ENCODE measurements at places on chromosomes 2 and 18.

GRCh38 chr2:230828272-230828961 is 36.3 kb upstream of the ITM2C start:
- no peak for DNase-seq

GRCh38 chr2:49490710-49491109 is 336.4 kb upstream of the FSHR start:
- no peak for DNase-seq

- DNase-seq: no peak
Observed at GRCh38 chr2:172623249-172623965, 67.5 kb downstream of the PDK1 start.

DNA sequence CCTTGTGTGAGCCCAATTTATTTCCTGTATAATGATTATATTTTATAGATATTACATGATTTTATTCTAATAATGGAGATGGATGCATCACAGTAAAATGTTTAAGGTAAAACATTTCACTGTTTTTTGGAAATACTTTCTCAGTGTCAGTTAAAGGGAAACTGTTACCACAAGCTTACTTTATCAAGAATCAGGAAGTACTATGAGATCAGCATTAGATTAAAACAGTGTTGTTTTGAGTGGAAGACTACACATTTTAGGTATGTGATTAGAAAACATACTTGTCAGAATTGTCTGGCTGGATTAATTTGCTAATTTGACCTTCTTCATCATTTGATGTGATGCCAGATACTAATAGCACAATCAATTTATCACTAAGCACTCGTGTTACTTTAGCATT is at the start of gene HRH4:
Gene HRH4 (plus strand): TSS at position 250 of the 400 bp plus-strand sequence. CDS start 92 bp downstream, at position 342.
- DNase-seq: no peak

DNA sequence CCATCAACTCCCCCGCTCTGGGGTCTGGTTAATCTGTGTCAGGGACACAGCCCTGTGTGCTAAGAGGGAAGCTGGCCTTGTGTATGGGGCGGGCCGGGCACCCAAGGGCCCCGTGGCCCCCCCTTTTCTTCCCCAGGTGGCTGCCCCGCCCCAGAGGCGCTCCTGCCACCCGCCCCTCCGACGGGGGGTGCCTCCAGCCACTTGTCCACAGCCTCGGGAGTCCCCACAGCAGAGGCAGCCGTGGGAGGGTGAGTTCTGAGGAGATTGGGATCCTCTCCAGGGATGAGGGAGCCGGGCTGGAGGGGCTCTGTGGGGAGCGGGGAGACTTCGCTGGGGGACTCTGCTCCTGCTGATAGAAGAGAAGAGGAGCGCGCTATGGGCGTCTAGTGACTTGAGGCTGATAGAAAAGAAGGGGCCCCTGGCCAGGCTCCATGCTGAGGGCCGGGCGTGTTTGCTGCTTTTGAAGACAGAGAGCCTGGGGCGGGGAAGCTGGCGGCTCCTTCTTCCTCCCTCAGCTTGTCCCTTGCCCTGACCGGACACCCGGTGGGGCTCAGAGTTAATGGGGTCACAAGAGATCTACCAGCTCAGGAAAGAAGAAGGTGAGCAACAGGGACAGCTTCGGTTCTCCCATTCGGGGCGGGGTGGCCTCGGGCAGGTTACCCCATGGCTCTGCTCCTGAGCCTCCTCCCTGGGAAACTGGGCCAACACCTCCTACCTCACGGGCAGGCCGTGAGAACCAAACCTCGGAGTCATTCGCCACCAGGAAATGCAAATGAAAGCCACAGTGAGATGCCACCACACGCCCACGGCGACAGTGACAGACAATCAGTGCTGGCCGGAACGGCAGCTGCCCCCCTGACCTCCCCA is 89.4 kb upstream of the TAF1B start:
- no peak for DNase-seq

GRCh38 chr18:4720518-4720917 is 265.4 kb upstream of the DLGAP1 start:
- no peak for DNase-seq

GRCh38 chr2:161426922-161427663 is 11.0 kb downstream of the TBR1 start:
- no peak for DNase-seq
